Choroid plexus epithelial cell (primary cell): ENCODE measurements at places on chromosomes 6 and 20.

- DNase-seq: no peak
Measured at GRCh38 chr6:148431413-148431812, 88.8 kb downstream of the SASH1 start.

DNA sequence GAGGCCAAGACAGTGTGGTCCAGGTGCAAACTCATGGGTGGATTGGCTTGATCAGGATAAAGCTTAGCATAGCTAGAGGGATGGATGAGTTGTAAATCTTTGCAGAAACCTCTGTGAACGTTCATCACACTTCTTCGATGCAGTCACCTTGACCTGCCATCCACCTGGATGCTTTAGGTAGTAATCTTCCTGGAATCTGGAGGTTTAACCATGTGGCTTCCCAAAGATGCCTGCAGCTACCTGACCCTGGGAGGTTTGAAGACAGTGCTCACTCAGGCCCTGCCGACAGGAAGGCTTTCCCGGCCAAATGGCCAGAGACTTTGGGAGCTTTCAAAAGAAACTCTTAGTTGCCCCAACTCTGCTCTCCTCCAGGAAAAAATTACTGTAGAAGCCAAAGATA lies 55.4 kb upstream of the ERVFRD-1 start:
- DNase-seq: no peak

GRCh38 chr6:102197211-102197610 lies 803.7 kb downstream of the GRIK2 start:
- no peak for DNase-seq

- no peak for DNase-seq
Measured at GRCh38 chr6:6656287-6656686, 67.8 kb downstream of the LY86 start.

GRCh38 chr6:155880900-155881299 lies 425.3 kb upstream of the NOX3 start:
- peak; percentile 5 for DNase-seq

DNA sequence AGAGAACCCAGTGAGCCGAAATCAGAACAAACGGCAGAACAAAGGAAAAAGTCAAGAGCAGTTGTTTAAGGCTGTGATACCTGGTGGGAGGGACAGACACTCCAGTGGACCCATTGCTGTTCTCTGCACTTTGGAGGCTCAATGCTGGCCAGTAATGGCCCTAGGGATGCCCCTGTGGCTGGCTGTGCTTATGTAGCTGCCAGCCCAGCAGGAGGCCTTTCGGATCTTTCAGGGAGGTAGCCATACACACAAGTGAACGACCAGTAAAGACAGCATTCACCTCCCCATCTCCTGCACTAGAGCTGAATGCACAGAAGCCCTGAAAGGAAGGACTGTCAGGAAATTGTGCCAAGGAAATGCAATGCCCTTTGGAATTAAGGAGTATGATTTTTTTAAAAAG lies 34.3 kb downstream of the GPLD1 start:
- DNase-seq: no peak

- DNase-seq: no peak
Measured at GRCh38 chr6:45611491-45611890, 233.8 kb upstream of the SUPT3H start.

- DNase-seq: no peak
Measured at GRCh38 chr6:155959898-155960495, 504.4 kb upstream of the NOX3 start.

- DNase-seq: no peak
Measured at GRCh38 chr6:89859744-89860143, 30.1 kb downstream of the CASP8AP2 start.

DNA sequence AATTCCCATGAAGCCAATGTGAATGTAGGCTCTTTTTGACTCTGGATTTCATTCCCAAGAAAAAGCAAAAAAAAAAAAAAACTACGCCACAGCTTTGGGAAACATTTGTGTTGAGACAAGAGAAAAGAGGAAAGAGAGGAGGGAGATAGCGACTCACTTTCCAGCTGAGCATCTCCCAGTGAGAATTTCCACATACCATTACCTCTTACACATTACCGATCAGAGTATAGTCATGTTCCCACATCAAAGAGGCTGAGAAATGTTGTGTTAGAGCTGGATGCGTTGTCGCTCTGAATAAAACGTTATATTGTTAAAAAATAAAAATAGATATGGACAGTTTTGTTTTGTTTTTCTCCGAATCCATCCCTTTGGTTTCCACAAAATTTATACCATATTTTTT lies 1019.3 kb upstream of the ADGRB3 start:
- peak; percentile 79 for DNase-seq

DNA sequence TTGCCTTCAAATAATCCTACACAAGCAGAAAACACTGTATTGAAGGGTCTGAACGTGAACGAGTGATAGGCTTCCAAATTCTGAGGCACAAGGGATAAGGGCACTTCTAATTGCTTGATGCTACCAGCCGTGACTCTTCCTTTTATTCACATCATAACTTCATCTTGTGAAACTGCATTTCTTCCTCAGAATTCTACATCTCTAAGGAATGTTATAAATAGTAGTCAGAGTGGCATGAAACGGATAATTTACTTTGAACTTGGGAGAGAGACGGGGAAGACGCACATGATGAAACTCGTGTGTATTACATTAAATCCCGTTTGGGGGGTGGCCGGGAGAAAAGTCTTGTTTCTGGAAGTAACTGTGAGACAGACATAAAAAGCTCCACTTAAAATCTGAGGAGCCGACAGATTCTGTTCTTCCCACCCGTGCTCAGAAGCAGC lies 754 bp downstream of the HDDC2 start:
- DNase-seq: peak; percentile 64

DNA sequence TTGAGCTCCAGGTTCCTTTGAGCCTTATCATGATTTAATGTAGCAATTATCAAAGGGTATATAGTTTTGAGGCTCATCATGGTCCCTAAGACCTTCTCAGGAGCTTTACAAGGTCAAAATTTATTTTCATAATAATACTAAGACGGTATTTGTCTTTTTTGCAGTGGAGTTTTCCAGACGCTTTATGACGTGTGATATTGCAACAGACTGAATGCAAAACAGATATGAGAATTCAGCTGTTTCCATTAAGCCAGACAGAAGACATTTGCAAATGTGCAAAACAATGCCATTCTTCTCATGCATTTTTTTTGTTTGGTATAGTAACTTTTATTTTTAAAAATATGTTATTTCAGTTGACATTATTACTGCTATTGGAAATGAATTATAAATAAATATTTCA lies 24.7 kb upstream of the CNKSR3 start:
- no peak for DNase-seq

DNA sequence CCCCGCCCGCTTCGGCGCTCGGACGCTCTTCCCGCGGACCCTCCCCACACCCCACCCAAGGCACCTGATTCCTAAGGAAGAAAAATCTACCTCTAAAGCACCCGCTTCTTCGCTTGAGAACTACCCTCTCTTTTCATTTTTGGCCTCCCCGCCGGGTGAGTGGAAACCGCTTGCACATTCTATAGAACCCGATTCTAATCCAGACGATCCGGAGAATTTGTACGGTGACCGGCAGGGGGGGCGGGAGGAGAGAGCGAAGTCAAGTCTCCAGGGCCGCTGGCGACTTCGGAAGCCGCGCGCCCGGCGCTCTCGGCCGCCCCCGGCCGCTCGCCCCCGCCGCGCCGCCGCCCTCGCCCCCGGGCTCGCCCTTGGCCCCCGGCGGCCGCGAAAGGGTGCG lies at the start of gene RBM24:
Gene RBM24, plus strand, starts transcription at position 262 of the 397 bp plus-strand sequence. CDS start 221 bp downstream, outside the sequence.
- peak; percentile 73 for DNase-seq

GRCh38 chr6:161104966-161105365 lies 113.4 kb downstream of the MAP3K4 start:
- DNase-seq: peak; percentile 57
